Hepatocyte (in vitro differentiated cells): ENCODE measurements at places on chromosomes 12 and 14. TPM values are rescaled to one million over a fixed set of nuclear protein-coding genes. Genes with fewer than 3 reads are reported as not detected.

SPIC gene
- not detected in 2 replicates for polyA plus RNA-seq

FGD4 gene
- 15.2 and 17.1 TPM in 2 replicates for polyA plus RNA-seq

CTSG gene
- polyA plus RNA-seq, result not detected in 2 replicates

TMEM30B gene
- 12.4 and 19.3 TPM in 2 replicates for polyA plus RNA-seq

DNA sequence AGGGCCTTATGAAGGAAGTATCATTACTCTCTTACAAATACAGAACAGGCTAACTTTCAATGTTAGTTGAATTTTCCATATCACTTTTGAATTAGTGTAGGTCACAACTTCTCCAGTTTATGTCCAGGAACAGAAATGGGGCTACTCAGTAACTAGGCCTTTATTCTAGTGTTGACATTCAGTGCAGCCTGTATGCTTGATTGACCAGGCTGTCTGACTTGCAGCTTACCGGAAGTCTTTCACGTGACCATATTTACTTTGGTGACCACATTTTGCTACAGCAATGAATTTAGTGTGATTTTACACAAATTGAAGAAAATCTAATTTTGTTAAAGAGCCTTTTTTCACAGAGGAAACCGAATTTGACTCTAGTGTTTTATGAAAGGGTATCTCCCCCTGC lies 12.4 kb downstream of the MTERF2 start:
- no peak overlapping the region for H3K4me3 ChIP-seq
- H3K36me3 ChIP-seq, result peaks cover 3% of the 10 kb centered on the region
- H3K27me3 ChIP-seq, result no peaks in the 10 kb centered on the region
- H3K4me1 ChIP-seq, result peaks cover 58% of the 10 kb centered on the region

- no peaks in the 10 kb centered on the region for H3K27me3 ChIP-seq
- no peak overlapping the region for H3K27ac ChIP-seq
- DNase-seq, result no peak
- no peak overlapping the region for H3K4me3 ChIP-seq
- H3K36me3 ChIP-seq, result no peaks in the 10 kb centered on the region
Observed at GRCh38 chr14:34580381-34580780, 40.9 kb upstream of the EAPP start.

DNA sequence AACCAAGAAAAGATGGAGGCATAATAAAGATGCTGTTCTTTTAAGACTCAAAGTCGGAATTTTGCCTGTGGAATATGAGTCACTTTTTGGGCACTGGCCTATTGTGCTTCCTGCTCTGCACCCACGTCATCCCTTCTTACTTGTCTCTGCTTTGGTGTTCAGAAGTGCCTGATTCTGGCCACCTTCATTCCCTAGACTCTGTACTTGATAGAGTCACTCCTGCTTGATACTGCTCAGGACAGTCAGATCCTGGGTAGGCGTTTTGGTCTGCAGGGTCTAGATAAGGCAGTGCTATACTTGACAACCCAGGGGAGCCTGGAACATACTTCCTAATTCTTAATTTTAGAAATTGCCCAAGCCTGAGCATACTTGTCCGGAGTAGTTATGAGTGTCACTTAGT lies 1.9 kb downstream of the LRRK2 start:
- no peaks in the 10 kb centered on the region for H3K36me3 ChIP-seq
- no peaks in the 10 kb centered on the region for H3K27me3 ChIP-seq
- H3K27ac ChIP-seq, result no peak overlapping the region

GRCh38 chr12:27511031-27511722 lies 12.8 kb upstream of the PPFIBP1 start:
- peak; percentile 14 for DNase-seq
- no peak overlapping the region for H3K4me3 ChIP-seq
- H3K27ac ChIP-seq, result peak overlapping the region; percentile 41

DNA sequence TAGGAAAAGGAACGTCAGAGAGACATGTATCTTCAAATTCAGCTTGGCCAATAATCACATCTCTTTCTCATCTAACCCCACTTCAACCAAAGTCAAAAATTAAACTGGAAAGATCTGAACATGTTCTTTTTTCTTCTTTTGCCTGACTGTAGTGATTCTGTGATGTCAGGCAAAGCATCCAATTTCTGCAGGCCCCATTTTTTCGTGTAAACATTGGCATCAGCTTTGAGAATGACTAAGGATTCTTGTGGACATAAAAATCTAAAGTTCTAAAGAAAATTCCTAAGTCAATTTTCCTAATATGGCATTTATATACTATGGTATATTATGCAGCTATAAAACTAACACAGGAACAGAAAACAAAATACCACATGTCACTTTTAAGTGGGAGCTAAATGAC lies 89.1 kb downstream of the STXBP6 start:
- no peak for DNase-seq
- no peak overlapping the region for H3K4me3 ChIP-seq
- H3K36me3 ChIP-seq, result no peaks in the 10 kb centered on the region
- no peaks in the 10 kb centered on the region for H3K27me3 ChIP-seq
- peaks cover 45% of the 10 kb centered on the region for H3K4me1 ChIP-seq
- peak overlapping the region; percentile 54 for H3K27ac ChIP-seq

DNA sequence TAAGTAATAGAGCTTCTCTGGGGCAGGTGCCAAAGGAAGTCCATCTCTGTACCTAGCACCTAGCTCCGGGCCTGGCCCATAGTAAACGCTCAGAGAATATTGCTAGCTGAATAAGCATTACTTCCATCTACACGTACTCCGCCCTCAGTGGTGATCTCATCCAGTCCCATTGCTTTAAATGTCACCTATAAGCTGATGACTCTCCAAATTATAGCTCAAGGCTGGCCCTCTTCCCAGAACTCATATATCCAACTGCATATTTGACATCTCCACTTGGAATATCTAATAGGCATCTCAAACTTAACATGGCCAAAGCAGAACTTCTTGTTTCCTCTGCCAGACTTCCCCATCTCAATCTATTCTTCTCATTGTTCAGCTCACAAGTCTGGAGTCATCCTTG lies 6.9 kb upstream of the DYNLL1 start:
- no peaks in the 10 kb centered on the region for H3K36me3 ChIP-seq
- no peak overlapping the region for H3K4me3 ChIP-seq
- no peak for DNase-seq
- H3K27me3 ChIP-seq, result no peaks in the 10 kb centered on the region
- H3K27ac ChIP-seq, result no peak overlapping the region
